ENCODE measurements at places on chromosomes 2 and 18.
A peak's percentile ranks its signal among the peaks of the same experiment; 100 is the strongest.

- DNase-seq, result no peak
Observed at GRCh38 chr2:203498161-203498560, 36.9 kb downstream of the RAPH1 start.

GRCh38 chr18:45738660-45739059 lies 14.7 kb downstream of the SLC14A1 start:
- no peak for DNase-seq

- no peak for DNase-seq
Observed at GRCh38 chr18:27861539-27861938, 315.4 kb downstream of the CDH2 start.

- DNase-seq, result no peak
Observed at GRCh38 chr2:121644715-121645114, 4.5 kb downstream of the CLASP1 start.

- peak; percentile 62 for DNase-seq
Observed at GRCh38 chr2:111121028-111121827, 514 bp downstream of the BCL2L11 start.

- DNase-seq, result no peak
Observed at GRCh38 chr2:217102956-217103355, 243.1 kb upstream of the TNP1 start.

DNA sequence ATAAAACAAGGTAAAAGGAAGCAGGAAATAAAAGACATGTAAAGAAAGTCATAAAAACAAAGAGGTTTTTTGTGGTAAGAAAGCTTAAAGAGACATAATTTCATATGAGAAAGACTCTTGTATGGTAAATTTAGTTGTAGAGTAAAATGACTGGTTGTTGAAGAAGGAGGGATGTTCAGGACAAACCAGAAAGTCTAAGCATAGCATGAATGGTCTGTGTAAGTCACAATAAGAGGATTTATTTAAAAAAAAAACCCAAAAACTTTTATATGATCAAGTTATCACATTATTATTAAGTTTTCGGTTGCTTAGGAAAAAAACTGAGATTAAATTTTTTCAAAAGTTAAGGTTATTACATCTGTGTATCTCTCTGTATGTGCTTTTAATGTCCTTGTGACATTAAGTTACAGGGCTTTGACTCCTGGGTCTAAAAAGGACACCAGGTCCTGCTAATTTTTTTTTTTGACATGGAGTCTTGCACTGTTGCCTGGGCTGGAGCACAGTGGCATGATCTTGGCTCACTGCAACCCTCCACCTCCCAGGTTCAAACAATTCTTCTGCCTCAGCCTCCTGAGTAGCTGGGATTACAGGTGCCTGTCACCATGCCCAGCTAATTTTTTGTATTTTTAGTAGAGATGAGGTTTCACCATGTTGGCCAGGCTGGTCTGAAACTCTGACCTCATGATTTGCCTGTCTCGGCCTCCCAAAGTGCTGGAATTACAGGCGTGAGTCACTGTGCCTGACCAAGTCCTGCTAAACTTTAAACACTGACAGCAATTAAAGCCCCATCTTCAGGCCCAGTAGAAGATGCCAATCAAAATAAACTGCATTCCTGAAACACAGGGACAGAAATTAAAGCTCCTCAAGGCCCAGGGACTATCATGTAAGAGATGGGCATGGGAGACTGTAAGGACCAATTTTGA lies 14.2 kb upstream of the OXER1 start:
- DNase-seq, result no peak

DNA sequence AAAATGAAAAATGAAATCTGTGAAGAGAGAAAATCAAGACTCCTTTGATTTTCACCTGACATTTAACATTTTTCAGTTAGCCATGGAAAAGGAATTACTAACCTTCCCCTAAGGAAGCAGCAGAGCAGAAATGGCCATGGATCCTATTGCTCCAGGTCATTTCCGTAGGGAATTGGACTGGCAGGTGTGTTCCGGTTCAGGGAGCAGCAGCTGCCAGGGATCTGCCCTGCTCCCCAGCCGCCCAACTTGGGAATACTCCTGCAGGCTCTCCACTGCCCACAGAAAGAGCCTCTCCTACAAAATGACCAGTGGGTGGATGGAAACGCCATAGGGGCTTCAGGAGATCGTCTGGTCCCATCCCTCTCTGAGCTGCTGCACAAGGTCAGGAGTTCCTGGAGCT lies 86.0 kb upstream of the MAPK4 start:
- no peak for DNase-seq

- no peak for DNase-seq
Observed at GRCh38 chr18:58544616-58545337, 84.1 kb downstream of the ALPK2 start.

DNA sequence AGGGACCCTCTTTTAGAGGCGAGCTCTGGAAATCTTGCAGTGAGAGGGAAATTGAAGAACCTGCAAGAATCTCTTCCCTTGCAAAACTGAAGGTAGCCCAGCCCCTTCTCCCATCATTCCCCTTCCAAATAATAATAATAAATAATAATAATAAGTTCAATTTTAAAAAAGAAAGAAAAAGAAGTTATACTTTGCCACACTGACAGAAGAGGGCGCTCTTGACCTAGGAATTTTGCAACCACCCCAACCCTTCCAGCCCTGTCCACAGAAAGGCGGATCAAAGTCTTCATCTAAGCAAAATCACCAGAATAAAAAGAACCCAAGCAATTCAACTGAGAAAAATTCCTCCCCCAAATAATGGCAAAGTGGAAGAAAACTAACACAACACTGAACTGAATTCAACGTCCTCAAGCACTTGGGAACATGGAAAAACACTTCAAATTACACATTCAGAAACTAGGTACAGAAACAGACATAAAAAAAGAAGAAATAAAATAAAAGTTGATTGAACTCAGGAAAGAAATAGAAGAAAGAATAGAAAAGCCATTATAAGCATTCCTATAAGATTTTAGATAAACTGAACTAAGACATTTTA lies 98.9 kb upstream of the GLS start:
- peak; percentile 27 for DNase-seq
